ENCODE measurements at places on chromosomes 3 and 15.

GRCh38 chr3:152416808-152417580, 148.3 kb downstream of the MBNL1 start:
- no peak for DNase-seq

GRCh38 chr3:115832265-115832664, 209.0 kb downstream of the GAP43 start:
- DNase-seq: no peak

DNA sequence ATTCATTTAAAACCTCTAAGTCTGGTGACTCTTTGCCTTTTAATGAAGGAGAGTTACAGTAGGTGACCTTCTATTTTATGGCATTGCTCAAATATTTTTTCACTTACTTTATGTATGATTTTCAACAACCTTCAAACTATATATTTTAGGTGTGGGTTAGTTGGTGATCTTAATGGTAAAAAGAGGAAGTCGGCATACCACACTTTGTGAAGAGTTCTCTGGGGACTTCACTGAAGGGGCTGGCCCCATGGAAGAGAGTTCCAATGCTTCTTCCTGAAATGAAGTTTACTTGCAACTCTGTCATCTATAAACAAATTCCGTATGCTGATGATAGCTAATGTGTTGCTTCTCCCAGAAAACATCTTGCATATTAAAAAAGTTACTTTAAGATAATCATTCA, 647.0 kb upstream of the SGO1 start:
- DNase-seq: no peak

DNA sequence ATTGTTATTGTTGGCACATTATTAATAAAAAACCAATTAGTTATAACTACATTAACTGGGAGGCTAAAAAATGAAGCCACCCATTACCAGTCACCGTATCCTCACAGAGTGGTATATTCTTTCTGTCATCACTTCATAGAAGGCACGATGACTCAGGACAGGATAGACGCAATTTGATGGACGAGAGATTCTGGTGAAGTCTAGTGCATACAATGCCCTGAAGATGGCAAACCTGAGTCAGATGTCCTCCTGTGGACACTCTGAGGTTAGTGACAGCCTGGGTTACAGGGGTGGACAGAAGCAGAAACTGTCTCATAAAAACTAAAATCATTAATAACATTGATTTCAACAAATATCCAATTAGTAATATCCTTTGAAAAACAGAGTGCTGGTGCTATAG, 150.3 kb downstream of the SLC9A9 start:
- no peak for DNase-seq

DNA sequence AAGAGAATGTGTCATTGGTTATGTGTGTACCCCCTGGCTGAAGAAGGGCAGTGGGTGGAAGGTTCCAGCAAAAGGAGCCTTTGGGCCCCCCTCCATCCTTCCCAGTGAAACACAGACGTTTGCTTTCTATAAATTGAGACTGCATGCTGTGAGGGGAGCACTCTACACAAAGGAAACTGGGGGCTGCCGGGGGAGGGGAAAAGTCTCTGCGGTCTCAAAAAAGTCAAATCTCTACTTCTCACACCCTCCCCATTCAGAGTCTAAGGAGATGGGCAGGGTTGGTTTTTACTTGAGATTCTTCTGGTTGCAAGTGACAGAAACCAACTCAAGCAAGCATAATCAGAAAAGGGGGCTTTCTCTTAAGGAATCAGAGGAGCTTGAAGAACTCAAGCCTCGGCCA, 50.1 kb upstream of the TLE3 start:
- no peak for DNase-seq

DNA sequence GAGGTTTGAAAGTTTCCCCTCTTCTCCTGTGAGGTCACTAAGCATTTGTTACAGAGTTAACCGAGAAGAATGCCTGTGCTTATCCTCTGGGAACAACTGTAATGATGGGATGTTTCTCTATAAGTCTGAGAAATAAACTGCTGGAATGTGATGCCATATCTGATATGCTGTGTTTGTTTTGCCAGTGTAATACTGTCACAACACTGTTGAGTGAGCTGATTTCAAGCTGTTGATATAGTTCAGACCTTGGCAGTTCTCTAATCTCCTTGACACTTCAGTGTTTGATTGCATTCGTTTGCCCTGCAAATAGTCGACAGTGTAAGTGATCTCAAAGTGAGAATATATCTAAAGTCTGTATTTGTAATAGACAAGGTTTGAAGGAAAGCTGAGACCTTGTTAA, 73.3 kb downstream of the PTPRG start:
- DNase-seq: no peak

DNA sequence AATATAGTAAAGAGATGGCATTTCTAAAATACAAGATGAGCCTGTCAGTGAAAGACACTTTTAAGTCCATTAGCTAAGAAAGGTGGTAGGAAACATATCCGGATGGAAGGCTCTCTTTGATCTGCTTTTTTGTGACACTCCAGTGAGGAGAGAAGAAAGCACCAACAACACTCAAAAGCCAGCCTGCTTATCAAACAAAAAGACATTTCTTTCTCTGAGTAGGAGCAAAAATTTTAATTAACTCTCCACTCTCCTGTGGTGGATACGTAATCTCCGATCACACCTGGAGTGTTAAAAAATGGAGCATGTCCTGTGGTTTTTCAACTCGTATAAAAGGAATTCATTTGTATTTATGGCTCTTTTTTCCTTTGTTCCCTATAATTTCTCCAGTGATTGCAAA, 65.3 kb downstream of the OXNAD1 start:
- no peak for DNase-seq

DNA sequence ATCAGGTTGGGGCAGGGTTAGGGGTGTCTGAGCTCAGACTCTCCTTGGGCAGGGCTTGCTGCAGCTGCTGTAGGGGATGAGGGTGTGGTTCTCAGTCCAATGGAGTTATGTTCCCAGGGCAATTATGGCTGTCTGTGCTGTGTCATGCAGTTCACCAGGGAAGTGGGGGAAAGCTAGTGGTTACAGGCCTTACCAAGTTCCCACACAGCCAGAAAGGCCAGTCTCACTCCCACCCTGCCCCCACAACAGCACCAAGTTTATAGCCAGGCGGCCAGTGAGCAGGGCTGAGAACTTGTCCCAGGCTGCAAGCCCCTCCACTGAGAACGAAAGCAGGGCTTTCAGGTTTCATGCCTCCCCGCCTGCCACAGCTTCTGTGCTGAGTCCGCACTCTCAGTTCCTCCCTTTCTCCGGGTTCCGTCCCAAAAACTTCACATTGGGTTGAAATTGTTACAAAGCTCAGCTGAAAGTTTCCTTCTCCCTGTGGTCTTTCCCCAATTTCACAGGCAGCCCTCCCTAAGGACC, 19.6 kb upstream of the CPOX start:
- no peak for DNase-seq

- no peak for DNase-seq
Observed at GRCh38 chr15:29115093-29115991, 154.3 kb downstream of the NSMCE3 start.

DNA sequence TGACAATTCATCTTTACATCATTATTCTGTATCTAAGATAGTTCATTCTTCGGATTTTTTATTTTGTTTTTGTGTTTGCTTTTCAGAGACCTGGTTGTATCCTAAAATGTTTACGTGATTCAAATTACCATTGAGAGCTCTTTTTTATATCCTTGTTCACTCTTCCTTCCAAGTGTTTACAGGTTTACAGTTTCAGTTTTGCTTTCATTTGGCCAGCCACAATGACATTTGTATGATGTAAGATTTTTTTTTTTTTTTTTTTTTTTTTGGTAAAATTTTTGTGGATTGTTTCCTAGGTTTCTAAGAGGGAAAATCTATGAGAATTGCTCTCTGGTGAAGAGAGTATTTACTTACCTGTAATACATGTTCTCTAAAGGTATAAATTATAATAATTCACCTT, 55.0 kb downstream of the SETD5 start:
- DNase-seq: no peak

DNA sequence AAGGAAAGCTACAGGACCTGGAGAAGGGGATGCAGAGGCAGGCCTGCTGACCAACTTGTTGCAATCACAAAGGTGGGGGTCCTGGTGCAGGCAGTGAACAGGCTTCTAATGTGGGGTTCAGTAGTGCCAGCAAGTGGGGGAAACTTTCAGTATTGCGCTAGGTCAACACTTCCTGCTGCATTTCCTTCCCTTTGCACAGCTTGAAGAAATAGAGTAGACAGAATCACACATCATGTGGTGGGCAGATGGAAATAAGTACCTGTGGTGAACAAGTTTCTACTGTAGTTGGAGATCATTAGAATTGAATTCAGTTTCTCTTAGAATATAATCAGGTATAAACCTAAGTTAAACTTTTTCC, 63.4 kb downstream of the RGMA start:
- DNase-seq: no peak

- no peak for DNase-seq
Observed at GRCh38 chr15:90087454-90088154, 14.7 kb downstream of the IDH2 start.

- DNase-seq: no peak
Observed at GRCh38 chr3:196047391-196048030, 34.4 kb downstream of the TFRC start.

GRCh38 chr3:81851176-81851575, 89.7 kb upstream of the GBE1 start:
- DNase-seq: no peak

- no peak for DNase-seq
Observed at GRCh38 chr3:172546628-172547214, 23.5 kb upstream of the TNFSF10 start.

- DNase-seq: no peak
Observed at GRCh38 chr15:40102897-40103858, 5.5 kb downstream of the BMF start.

DNA sequence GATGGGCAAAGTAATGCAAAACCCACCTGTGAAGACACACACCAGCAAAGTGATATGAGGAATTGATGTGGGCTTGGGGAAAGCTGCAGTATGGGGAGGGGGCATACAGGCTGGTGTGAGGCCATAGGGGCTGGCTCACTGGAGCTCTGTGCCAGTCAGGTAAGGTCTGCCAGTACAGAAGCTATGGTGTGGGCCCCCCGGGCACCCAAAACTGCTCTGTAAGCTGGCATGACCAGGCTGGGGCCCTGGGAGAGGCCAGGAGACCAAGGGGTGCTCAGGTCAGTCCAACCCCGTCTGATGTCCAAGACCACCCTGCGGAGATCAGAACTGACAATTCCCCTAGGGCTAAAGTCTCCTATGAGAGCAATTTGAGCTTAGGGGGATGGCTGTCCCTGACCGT, 163.1 kb downstream of the KCNMB2 start:
- DNase-seq: no peak
